ENCODE measurements at places on chromosomes 7 and 10. TPM values are rescaled to one million over a fixed set of nuclear protein-coding genes. Genes with fewer than 3 reads are reported as not detected.

- DNase-seq = no peak
- no peaks in the 10 kb centered on the region for H3K36me3 ChIP-seq
- H3K27me3 ChIP-seq = no peaks in the 10 kb centered on the region
- no peaks in the 10 kb centered on the region for H3K4me1 ChIP-seq
- H3K27ac ChIP-seq = peak overlapping the region; percentile 99
- H3K4me3 ChIP-seq = peak overlapping the region; percentile 67
Observed at GRCh38 chr7:92133133-92133736, 1.0 kb downstream of the CYP51A1 start.

DNA sequence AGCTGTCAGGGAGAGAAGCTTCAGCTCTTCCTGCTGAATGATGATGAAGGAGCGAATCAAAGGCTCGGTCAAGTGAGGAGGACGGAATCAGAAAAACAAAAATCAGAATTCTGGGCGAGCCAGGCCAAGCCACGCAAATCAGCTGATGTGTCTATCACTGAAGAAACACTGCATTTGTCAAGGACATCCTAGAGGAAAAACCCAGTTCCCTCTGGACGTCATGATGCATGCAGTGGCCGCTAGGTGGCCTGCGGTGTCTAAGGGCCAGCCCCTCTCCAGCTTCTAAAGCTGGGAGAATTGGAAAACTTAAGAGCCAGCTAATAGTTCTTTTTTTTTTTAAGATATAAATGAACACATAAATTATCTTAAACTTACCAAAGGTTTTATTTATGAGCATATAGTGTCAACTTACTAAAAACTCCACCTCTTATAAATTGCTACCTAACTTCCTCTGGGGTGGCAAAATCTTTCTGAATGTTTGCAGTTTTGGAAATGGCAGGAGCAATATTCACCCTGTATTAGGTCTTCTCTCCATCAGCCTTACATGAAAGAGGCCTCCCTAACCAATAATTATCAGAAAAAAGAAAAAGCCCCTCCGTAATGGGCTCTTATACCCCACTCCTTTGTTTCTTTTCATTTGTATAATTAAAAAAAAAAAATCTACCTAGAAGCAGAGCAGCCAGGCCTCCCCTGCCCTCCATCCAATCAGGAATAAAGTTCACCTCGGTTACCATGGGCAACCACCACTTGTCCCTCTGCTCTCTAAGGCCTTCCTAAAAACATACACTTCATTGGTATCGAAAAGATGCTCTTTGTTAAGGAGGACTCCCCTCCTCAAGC lies 186.8 kb downstream of the USP6NL start:
- no peaks in the 10 kb centered on the region for H3K36me3 ChIP-seq
- H3K27me3 ChIP-seq = no peaks in the 10 kb centered on the region
- no peak overlapping the region for H3K27ac ChIP-seq
- DNase-seq = peak; percentile 52

GRCh38 chr7:39645482-39646407 lies 22.4 kb downstream of the RALA start:
- no peak overlapping the region for H3K27ac ChIP-seq
- no peak for DNase-seq
- no peak overlapping the region for H3K4me3 ChIP-seq
- no peaks in the 10 kb centered on the region for H3K27me3 ChIP-seq
- peaks cover 8% of the 10 kb centered on the region for H3K4me1 ChIP-seq

DNA sequence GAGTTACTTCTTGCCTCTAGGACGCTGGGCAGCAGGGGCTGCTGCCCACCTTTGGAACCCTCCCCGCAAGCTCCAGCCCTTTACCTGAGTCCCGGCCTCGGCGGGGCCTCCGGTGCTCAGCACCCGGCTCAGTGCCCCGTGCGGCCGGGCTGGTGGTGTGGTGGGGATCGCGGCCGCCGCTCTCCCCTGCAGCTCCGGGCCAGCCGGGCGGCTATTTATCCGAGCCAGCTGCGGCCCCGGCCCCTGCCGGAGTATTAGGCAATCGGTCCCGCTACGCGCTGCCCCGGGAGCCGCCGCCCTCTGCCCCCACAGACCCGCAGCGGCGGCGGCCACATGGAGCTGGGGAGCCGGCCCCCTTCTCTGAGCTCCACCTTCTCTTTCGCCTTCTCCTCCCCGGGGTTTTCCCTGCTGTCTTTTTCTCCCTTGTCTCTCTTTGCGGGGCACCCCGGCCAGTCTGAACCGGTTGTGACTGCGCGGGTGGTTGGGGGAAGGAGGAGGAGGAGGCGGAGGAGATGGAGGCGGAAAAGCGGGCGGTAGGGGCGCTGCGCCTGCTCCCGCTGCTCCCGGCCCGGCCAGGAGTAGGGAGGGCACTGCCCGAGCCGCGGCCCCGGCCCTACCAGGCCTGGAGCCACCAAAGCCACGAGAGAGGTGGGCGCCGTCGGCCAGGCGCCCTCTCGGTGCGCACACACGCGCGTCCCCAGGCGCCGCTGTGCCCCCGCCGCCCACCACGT lies at the start of gene SLC16A9:
Gene SLC16A9, minus strand, starts transcription at position 456 of the 731 bp plus-strand sequence. CDS start 25,559 bp downstream, outside the sequence.
- H3K36me3 ChIP-seq = no peaks in the 10 kb centered on the region
- H3K27me3 ChIP-seq = no peaks in the 10 kb centered on the region
- peak within 1 kb of the TSS; percentile 61 for H3K4me3 ChIP-seq

DNA sequence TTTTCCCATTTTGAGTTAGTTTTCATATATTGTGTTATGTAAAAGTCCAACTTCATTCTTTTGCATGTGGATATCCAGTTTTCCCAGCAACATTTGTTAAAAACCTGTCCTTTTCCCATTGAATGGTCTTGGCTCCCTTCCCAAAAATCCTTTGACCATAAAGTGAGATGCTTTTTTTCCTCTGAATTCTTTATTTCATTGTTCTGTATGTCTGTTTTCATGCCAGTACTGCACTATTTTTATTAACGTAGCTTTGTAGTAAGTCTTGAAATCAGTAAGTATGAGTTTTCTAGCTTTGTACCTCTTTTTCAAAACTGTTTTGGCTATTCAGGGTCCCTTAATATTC lies 20.0 kb downstream of the C1GALT1 start:
- no peaks in the 10 kb centered on the region for H3K4me1 ChIP-seq
- H3K36me3 ChIP-seq = no peaks in the 10 kb centered on the region
- H3K27me3 ChIP-seq = no peaks in the 10 kb centered on the region
- no peak overlapping the region for H3K27ac ChIP-seq

DNA sequence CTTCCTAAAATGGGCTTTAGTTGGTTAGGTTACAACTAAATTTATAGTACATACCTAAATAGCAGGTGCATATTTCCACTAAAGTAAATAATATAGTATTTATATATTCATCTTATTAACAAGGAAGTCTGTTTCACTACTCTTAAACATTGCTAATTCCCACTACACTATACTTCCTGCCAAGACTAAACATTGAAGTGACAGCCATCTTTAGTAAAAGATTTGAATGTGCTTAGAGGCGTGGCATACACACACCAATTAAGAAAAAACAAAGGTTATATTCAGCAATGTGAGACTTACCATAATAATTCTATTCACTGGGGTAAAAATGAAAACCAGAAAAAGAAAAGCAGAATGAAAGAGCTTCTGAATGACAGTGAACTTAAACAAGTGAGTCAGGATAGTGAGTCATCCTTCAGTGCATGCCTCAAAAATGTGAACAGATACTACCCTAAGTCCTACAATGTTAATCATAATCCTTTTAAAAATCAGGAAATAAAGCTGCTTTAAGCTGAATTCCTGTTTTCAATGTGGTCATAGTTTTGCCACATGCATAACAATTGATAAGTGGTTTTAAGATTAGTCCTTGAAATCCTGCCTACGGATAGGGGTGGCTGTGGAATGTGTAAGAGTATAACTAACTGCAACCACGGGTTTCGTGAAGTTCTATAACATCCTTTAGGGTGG lies 59.4 kb downstream of the USP6NL start:
- DNase-seq = no peak
- H3K4me3 ChIP-seq = no peak overlapping the region
- no peaks in the 10 kb centered on the region for H3K27me3 ChIP-seq
- H3K36me3 ChIP-seq = no peaks in the 10 kb centered on the region
- H3K27ac ChIP-seq = no peak overlapping the region
- no peaks in the 10 kb centered on the region for H3K4me1 ChIP-seq

- no peak for DNase-seq
- no peaks in the 10 kb centered on the region for H3K27me3 ChIP-seq
- no peak overlapping the region for H3K27ac ChIP-seq
- no peaks in the 10 kb centered on the region for H3K36me3 ChIP-seq
Observed at GRCh38 chr7:155752756-155753445, 59.4 kb downstream of the SHH start.

DNA sequence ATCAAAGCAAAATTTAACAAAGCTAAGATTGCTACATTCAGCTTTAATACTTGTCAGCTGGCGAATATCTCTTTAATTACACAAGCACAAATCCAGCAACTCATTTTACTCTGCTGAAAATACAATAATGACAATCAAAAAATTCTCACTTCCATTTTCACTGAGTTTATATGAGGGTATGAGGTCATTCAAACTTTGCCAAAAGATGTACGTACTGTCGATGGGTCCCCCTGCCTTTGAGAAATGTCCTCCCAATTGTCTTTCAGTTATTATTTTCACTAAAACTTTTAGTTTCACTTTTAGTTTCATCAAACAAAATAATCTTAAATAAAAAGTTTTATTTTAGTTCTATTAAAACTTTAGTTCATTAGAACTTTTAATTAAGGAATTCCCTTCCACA lies 159.5 kb upstream of the WDR11 start:
- H3K4me3 ChIP-seq = no peak overlapping the region
- no peaks in the 10 kb centered on the region for H3K27me3 ChIP-seq
- no peaks in the 10 kb centered on the region for H3K36me3 ChIP-seq
- DNase-seq = no peak
- peaks cover 2% of the 10 kb centered on the region for H3K4me1 ChIP-seq

Gene VSTM4
- 68.9 TPM for total RNA-seq

Gene MPLKIP
- 42.9 TPM for total RNA-seq

Gene SAMD9
- total RNA-seq = 10.2 TPM

Gene PTPRN2
- total RNA-seq = 6.9 TPM

Gene ENTPD7
- total RNA-seq = 5.3 TPM
